ENCODE measurements at places on chromosomes 7 and 10. TPM values are rescaled to one million over a fixed set of nuclear protein-coding genes. Genes with fewer than 3 reads are reported as not detected.

- peaks cover 10% of the 10 kb centered on the region for H3K4me1 ChIP-seq
- H3K27me3 ChIP-seq, result no peaks in the 10 kb centered on the region
- peak overlapping the region; percentile 42 for H3K4me3 ChIP-seq
- no peak for DNase-seq
- H3K27ac ChIP-seq, result no peak overlapping the region
Observed at GRCh38 chr7:22179442-22179879, 177.5 kb downstream of the RAPGEF5 start.

DNA sequence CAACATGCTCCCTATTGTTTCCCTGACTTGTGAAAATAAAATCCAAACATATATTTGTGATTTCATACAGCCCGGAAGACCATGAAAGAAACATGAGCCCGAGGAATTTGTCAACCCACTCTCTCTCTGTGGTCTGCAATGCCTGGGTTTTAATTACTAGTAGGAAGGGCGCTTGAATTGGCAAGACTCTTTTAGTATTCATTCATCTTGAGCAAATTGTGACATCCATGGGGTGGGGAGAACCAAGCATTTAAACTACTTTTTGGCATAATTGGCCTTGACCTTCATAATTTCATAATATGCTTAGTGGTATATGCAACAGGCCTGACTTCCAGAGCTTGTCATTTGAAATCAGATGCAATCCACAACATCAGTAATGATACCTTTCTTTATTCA is 142.4 kb upstream of the BMPER start:
- no peaks in the 10 kb centered on the region for H3K27me3 ChIP-seq
- no peaks in the 10 kb centered on the region for H3K36me3 ChIP-seq
- H3K27ac ChIP-seq, result no peak overlapping the region
- DNase-seq, result no peak

DNA sequence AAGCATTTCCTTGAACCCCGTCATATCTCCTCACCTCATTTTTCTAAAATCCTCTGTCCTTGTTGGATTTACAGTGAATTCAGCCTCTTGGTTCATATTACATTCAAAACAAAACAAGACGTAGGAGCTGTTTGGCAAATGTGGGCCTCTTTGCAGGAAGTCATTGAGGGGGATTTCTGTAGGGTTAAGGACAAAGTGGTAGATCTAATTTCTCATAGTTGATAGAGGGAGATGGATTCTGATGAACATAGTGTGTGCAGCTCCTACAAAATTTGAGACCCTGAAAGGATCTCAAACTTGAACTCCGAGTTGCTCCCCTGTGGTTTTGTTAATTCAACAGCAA is 682 bp downstream of the TBXAS1 start:
- peaks cover 15% of the 10 kb centered on the region for H3K4me1 ChIP-seq
- no peak overlapping the region for H3K27ac ChIP-seq
- no peak for DNase-seq
- H3K36me3 ChIP-seq, result no peaks in the 10 kb centered on the region
- peak overlapping the region; percentile 34 for H3K4me3 ChIP-seq
- H3K27me3 ChIP-seq, result no peaks in the 10 kb centered on the region

Gene LHFPL3
- total RNA-seq, result not detected

Gene GNGT1
- total RNA-seq, result not detected

Gene CHAT
- total RNA-seq, result not detected

DNA sequence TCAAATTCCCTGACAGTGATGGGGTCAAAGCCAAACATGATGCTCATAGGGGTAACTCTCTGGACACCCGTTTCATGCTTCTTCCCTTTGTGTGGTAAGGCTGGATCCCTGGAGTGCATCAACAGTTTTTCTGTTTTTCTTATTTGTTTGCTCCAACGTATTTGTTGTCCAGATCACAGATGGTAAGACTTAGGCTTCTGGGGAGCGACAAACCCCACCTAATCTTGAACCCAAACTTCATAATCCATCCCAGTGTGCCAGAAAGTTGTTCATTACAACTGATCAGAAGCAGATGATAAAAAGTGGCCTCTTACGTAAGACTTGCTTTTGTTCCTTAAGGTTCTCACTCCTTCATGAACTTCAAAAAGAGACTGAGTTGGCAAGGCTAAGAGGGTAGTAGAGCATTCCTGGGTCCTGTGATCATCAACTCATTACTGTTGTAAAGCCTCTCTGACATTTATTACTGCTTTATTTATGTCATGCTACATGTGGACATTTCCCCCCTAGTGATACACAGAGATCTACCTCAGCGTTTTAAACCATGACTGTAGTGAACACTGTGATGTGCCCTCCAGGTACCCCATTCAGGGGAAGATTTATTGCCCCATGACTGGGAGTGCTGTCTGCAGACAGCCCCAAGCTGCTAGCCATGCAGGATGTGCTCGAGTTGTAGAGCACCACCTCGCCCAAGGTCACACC is 125.6 kb downstream of the CCDC71L start:
- H3K4me1 ChIP-seq, result no peaks in the 10 kb centered on the region
- no peak overlapping the region for H3K27ac ChIP-seq
- H3K27me3 ChIP-seq, result no peaks in the 10 kb centered on the region
- DNase-seq, result no peak

DNA sequence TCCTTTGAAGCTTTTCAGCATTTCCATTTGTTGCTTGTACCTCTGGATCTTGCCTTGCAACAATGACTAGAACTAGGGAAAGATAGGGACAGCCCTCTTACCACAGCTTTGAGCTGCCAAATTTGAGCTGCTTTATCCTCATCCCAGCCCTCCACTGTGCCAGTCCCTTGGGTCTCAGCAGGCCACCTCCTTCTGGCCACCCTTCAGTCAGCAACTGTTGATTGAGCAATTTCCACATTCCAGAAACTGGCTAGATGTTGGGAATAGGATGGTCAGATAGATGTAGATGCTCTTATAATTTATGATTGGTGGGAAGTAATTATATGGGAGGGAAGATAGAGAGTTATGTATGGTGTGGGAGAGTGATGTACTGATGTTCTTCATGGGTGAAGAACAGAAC is 100.1 kb downstream of the ST7 start:
- no peaks in the 10 kb centered on the region for H3K27me3 ChIP-seq
- H3K27ac ChIP-seq, result no peak overlapping the region
- no peak overlapping the region for H3K4me3 ChIP-seq
- no peaks in the 10 kb centered on the region for H3K36me3 ChIP-seq
- H3K4me1 ChIP-seq, result no peaks in the 10 kb centered on the region

Measured in endodermal cell (in vitro differentiated cells).